ENCODE measurements at places on chromosomes 2 and 18.
A peak's percentile ranks its signal among the peaks of the same experiment; 100 is the strongest.

DNA sequence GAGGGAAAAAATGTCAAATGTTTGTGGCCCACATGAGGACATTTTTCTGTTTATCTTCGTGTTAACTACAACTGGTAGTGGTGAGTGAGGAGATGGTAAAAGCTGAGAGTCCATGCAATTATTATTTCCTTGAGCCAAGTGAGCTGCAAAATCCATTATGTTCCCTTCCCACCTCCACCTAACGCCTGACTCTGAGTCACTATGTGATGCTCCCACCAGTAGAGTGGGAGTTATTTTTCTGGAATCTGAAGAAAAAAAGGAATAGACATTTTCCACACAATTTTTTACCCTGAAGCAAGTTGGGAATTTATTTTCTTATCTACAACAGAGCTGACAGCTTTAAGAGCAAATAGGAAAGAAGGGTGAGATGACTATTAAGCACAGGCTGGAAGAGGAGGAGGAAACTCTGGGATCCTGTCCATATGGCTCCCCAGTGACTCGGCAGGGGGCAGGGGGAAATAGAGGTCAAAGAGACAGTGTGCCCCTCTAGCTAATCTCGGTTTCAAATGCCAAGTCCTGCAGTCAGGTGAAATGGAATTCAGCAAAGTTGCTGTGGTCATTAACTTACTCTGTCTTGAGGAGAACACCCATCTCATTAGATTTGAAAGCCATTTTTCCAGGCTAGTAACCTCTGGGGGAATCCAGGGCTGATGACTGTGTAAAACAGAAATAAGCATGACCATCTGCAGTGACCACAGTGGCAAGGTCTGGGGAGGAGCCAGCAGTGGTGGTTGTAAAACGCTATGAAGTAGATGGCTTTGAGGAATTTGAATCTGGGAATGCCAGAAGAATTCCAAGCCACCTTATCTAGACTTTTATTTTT, 463.9 kb downstream of the STK39 start:
- DNase-seq, result no peak

- DNase-seq, result no peak
Observed at GRCh38 chr2:197985029-197985638, 180.7 kb downstream of the PLCL1 start.

DNA sequence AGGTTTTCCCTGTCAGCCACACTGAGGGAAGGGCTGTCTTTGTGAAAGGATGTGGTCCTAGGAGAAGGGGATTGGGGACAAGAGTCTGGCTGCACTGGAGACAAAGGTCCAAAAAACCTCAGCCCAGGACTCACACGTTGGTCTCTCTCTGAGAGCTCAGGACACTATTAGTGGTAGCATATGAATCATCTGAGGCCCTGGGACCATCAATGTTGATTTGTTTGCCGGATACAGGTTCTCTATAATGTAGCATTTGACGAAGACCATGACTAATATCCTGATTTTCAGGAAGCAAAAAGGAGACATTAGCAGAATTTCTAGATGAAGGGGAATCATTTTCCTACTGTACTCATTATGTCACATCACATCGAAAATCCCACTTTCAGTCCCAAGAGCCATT, 22.2 kb upstream of the DNAH6 start:
- peak; percentile 47 for DNase-seq

DNA sequence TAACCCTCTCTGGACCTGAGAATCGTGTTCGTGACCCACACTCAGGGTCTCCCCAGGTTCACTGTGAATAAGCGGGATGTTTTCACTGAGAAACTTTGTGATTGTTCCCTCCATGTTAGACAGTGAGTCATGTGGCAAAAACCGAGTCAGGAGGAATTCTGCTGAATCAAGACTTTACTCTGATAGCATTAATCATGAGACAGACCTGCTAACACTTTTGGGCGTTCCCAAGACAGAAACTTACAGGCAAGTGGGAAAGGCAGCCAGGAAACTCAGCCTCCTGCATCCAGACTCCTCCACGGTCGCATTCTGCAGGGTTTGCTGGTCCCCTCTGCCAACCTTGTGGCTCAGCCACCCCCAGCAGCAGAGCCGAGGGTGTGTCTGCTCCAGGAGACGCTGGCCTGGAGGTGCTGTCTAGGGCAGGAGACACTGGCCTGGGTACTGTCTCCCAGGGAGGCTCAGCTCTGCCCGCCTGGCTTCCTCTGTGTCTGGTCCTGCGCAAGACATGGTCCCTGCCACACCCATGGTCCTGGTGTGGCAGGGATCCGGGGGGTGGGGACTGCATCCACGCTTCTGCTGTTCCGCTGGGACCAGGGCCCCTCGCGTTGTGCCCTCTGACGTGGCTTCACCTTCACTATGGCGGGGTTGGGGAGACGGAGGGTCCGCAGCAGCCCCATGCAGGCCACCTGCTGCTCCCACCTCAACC, 177.4 kb downstream of the TWIST2 start:
- no peak for DNase-seq

DNA sequence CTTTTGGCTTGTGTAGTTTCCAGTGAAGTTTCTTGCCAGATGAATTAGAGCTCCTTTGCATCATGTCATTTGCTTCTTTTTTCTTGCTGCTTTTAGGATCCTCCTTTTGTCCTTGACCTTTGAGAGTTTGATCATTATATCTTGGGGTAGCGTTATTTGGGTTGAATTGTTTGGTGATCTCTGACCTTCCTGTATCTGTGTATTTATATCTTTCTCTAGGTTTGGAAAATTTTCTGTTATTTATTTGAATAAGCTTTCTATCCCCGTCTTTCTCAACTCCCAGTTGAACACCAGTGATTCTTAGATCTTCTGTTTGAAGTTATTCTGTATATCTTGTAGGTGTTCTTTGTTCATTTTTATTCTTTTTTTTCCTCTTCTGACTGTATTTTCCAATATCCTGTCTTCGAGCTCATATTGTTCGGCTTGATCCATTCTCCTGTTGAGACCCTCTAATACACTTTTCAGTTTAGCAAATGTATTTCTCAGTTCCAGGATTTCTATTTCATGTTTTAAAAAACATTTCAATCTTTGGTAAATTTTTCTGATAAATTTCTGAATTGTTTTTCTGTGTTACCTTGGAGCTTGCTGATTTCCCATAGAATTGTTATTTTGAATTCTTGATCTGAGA, 20.8 kb downstream of the GALNT1 start:
- DNase-seq, result no peak

DNA sequence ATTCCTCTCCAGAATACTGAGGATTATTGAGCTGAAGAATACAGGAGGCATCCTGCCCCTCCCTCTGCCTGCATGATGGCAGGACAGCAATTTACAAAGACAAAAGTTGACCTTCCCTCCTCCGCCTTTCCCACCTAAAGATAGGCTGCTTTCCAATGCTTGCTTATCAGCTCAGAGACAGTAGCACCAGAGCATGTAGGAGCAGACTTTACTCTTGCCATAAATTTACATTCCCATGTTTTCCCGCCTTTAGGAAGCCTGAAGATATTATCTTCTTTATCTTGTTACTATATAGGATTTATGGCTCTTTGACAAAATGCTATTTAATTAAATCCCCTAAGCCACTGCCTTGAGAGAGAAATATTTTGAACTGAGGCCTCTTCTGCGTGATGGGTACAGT, 135.6 kb upstream of the HNMT start:
- no peak for DNase-seq

DNA sequence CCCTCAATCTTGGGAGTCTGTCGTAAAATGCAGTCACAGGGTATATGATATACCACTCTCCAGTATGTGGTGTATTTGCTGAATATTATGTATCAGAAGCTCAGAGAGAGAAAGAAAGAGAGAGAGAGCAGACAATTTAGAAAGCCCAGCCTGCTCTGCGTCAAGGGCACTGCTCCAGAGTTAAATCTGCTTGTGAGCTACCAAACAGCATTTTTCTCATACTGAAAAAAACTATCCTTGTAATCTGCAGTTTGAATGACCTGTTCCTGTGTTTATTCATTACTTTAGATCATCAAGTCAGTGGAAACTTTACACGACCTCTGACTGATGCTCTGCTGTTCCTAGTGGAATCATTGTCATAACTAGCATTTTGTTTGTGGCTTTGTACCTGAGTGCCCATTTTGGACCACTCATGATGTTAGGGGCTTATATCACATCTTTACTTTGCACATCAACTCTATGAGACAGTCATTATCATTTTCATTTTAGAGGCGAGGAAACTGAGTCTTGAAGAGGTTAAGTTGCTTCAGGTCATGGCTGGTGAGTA, 89.2 kb upstream of the PELI1 start:
- no peak for DNase-seq

DNA sequence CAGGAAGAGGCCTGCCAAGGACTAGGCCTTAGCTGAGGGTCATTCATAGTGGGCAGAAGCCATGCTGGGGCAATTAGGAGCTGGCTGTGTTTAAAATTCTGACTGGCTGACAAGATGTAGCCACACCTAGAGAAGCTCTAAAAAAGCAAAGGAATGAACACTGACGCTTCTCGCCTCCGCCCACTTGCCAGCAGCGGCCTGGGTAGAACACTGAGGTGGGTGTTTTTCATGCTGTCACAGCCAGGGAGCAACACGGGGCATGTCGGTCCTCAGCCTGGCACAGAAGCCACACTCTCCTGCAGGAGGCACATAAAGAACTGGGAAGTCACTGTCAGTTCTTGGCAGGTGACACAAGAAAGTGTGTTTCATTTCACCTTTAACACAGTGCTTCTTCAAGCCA, 10.4 kb downstream of the CHST10 start:
- DNase-seq, result no peak

All from pulmonary artery endothelial cell (primary cell).